ENCODE measurements at places on chromosomes 7 and 10. TPM values are rescaled to one million over a fixed set of nuclear protein-coding genes. Genes with fewer than 3 reads are reported as not detected.

The ACTL6B gene
- 2.4 TPM for total RNA-seq

The DPP6 gene
- 2.2 TPM for total RNA-seq

The NXPH1 gene
- 1.0 TPM for total RNA-seq

The CPED1 gene
- 4.3 TPM for total RNA-seq

The HMX2 gene
- not detected for total RNA-seq

The CACNA2D1 gene
- 4.5 TPM for total RNA-seq

The KCNMA1 gene
- 0.93 TPM for total RNA-seq

The ASAH2B gene
- total RNA-seq: 7.3 TPM

The ANKRD1 gene
- not detected for total RNA-seq

The C10orf143 gene
- 2.7 TPM for total RNA-seq

The MSMB gene
- total RNA-seq: not detected

The PDK4 gene
- total RNA-seq: not detected

The SPDYE8 gene
- total RNA-seq: not detected

DNA sequence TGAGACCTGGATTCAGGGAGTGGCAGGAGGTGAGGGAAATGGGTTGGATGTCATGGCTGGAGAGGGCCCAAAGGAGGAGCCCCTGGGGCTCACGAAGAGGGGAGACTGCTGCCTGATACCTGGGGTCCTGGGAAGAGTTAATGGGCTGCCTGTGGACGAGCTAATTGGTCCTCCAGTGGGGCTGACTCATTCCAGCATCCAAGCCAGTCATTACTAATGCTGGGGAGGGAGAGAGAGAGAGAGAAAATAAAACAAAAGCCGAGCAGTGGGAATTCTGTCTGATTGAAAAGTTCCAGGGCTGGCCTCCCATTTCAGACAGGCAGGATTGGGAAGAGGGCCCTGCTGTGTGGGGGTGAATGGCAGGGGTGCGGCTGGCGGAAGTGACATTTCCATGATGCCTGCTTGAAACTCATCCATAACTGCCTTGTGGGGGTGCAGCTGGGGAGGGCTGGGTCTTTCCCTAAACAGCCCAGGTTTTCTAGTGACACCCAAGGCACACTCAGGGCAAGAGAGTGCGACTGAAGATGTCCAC, 297.8 kb downstream of the RPS24 start:
- DNase-seq: no peak

DNA sequence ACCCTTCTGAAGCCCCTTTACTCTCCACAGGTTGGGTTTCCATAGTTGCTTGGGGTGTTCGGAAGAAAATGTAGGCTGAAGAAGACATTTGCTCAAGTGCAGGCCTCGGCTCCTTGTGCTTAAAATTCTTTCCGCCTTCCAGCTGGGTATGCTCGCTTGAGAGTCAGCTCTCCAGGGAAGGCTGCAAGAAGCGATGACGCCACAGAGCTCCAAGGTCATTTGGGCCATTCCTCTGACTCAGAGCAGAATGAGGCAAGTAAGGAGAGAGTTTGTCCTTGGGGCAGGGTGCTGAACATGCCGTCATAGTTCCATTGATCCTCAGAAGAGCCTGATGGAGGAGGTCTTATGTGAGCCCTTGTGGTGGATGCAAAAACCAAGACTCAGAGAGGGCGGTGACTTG, 27.4 kb upstream of the HSPA12A start:
- DNase-seq: no peak

DNA sequence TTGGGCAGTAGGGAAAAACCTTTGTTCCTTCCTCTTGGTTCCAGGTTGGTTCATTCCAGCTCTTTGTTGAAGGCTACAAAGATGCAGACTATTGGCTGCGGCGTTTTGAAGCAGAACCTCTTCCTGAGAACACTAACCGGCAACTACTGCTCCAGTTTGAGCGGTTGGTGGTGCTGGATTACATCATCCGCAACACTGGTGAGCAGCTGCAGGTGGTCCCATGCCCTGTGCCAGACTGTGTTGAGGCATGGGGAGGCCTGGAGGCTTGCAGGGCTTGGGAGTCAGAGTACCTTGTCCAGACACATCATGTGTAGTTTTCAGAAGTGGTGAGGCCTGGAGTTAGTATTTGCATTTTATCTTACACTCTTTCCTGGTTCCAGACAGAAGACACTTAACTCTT, 16.3 kb downstream of the PI4K2A start:
- DNase-seq: no peak

GRCh38 chr10:122126763-122127659, 138.0 kb downstream of the TACC2 start:
- DNase-seq: no peak

DNA sequence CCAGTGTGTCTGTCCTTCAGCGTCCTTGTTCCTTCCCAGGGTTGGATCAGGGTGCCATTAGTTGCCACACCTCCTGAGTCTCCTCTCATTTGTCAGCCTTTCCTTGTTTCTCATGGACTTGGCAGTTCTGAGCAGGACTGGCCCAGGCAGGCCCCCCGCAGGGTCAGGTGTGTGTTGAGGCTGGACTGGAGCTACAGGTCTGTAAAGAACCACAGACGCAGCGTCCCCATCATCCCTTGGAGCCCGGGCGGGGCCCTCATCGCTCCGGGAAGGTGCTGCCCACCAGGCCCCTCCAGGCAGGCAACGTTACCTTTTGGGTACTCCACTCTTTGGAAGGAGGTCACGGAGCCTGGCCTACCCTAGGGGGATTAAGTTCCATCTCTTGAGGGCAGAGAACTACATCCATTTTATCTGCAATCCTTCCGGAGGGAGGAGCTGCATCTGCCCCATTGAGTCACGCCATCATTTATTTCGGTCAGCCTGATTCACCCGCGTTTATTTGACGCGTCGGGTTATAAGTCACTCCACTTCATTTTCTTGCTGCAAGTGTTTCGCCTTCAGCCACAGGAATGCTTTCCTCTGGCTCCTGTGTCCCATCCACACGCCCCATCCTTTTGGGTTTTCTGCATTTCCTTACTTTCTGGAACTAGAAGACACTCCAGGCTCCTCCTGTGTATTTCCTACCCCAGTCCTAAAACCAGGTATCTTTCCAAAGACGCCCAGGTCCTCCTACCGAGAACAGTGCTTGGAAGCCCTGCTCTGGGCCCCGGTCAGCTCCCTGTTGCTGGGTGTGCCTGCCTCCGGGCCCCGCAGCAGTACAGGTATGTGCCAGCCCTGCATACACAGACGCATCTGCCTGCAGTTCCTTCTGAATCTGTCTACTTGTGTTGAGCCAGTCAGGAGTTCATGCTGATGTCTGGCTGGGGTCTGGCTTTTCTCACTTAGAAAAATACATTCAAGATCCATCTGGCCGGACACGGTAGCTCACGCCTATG, 141.9 kb downstream of the MAD1L1 start:
- DNase-seq: no peak

- no peak for DNase-seq
These were observed 82.5 kb downstream of the ABLIM1 start for GRCh38 chr10:114575417-114576131.

GRCh38 chr10:36344240-36345174, 702.4 kb upstream of the FZD8 start:
- no peak for DNase-seq

- DNase-seq: no peak
These were observed 695 bp downstream of the FAM237B start for GRCh38 chr7:90320418-90320800.

GRCh38 chr7:82697897-82698296, 254.3 kb upstream of the CACNA2D1 start:
- no peak for DNase-seq

- DNase-seq: no peak
These were observed 652 bp downstream of the PCGF5 start for GRCh38 chr10:91220954-91221675.

GRCh38 chr7:94323844-94324243, 70.9 kb upstream of the COL1A2 start:
- DNase-seq: no peak

GRCh38 chr7:158531661-158532060, 56.0 kb downstream of the PTPRN2 start:
- DNase-seq: no peak

- DNase-seq: peak; percentile 65
These were observed 223.5 kb upstream of the PHYHIPL start for GRCh38 chr10:58952747-58953466.

GRCh38 chr10:123991611-123992570, 100.3 kb upstream of the CPXM2 start:
- no peak for DNase-seq

- no peak for DNase-seq
These were observed 147.6 kb downstream of the POLR1F start for GRCh38 chr7:19561121-19561805.

DNA sequence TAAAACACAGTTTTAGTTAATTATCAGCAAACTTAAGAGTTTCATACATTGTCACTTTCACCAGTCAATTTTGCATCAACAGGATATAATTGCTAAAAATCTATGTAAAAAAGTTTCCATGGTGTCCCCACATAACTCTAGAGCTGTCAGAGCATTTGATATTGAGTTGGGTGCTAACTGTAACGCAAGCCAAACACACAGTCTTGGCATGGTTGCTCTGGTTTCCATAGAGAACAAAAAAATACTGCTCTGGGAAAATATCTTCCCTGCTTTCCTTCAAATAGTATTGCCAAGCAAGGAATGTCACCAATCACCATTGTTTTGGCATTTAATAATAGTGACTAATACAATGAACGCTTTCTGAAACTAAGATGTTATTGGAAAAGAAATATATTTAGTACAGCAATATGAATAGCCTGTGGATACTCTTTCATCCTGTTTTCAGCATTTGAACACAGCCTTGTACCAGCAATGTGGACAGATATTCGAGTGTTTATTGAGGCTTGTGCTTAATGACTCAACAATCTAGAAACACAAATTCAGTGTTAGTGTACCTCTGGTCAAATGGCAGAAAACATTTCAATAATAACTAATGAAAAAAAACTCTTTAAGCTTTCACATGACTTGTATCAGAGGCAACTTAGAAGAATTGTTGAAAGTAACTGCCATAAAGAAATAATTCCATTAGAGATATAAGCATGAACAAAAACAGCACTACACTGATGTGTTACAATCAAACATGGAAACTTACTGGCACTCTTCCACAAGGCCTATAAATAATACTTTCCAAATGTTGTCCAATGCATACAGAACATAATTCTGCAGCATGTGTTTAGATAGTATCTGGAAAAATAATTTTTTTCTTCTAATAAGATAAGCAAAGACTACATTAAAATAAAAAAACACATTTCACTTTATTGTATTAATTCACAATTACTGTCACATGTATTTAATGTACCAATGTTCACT, 1469.5 kb upstream of the CELF2 start:
- no peak for DNase-seq

- DNase-seq: no peak
These were observed 79.6 kb downstream of the ANLN start for GRCh38 chr7:36469236-36469635.

DNA sequence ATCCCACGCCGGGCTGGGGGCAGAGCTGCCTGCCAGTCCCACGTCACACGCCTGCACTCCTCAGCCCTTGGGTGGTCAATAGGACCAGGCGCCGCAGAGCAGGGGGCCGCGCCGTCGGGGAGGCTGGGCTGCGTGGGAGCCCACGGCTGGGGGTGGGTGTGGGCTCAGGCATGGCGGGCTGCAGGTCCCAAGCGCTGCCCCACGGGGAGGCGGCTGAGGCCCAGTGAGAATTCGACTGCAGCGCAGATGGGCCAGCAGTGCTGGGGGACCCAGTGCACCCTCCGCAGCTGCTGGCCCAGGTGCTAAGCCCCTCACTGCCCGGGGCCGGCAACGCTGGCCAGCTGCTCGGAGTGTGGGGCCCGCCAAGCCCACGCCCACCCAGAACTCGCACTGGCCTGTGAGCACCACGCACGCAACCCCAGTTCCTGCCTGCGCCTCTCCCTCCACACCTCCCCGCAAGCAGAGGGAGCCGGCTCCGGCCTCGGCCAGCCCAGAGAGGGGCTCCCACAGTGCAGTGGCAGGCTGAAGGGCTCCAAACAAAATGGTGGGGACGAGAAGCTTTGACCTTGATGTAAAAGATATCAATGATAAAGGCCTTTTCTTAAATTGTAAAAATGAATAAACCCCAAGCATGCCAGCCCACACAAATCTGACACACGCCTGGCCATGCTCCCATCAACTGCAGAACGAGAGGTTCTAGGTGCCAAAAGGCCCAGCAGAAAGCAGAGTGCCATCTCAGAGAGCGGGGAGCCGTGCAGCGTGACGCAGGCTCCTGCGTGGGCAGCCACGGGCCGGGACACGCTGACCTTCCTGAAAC, 255.5 kb downstream of the MAD1L1 start:
- DNase-seq: no peak

DNA sequence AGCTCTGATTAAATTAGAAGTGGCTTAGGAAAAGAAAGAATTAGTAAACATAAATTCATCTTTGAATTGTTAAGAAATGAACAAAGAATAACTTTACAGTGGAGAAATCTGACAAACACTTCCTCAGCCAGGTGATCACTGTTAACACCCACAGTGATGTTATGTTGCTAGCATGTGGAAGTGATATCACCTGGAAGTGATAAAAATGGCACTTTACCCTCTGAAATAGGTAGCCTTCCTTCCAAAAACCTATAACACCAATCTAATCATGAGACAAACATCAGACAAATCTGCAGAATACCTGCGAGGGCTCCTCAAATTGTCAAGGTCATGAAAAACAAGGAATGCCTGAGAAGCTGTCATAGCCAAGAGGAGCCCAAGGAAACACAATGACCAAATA, 59.5 kb downstream of the SNX10 start:
- no peak for DNase-seq

- no peak for DNase-seq
These were observed 232.7 kb downstream of the SORCS1 start for GRCh38 chr10:106931853-106932249.

DNA sequence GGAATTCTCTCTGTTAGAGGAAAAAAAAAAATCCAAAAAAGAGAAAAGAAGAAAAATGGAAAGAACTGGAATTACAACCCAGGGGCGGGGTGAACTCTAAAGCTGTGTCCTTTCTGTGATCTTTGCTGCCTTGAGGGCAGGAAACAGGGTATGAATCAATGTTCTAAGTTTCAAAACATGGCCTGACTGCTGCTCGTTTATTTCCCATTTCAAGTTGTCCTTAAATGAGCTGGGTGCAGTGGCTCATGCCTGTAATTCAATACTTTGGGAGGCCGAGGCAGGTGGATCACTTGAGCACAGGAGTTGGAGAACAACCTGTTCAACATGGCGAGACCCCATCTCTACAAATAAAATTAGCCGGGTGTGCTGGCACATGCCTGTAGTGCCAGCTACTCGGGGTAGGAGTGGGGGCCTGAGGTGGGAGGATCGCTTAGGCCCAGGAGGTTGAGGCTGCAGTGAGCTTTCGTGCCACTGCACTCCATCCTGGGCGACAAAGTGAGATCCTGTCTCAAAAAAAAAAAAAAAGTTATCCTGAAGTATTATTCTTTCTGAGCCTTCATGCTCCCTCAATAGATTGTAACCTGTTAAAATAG, 24.7 kb upstream of the TFAM start:
- DNase-seq: no peak

DNA sequence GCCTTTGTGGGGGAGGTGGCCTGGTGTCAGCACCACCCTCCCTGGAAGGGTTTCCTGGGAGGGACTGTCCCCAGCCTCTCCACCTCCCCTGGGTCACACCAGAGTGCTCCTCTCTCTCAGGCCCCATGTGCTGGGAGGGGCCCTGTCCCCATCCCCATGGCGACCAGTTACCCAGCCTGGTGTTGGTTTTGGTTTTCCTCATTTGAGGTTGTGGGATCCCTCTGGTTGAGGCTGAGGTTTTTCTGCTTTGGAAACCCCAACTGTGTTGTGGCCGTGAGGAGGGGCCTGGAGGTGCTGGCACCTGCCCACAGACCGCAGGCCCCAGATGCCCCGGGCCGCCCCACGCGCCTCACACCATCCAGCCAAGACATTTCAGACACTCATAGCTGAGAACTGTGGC, 106.3 kb downstream of the GRK5 start:
- no peak for DNase-seq

- DNase-seq: no peak
These were observed 63.1 kb downstream of the AUTS2 start for GRCh38 chr7:69661342-69661741.

Data from neural crest cell (in vitro differentiated cells).